ENCODE measurements at places on chromosomes 12 and 14.

- no peak for DNase-seq
These were observed 614.1 kb downstream of the SLC16A7 start for GRCh38 chr12:60209933-60210332.

GRCh38 chr14:64973026-64973442, 898 bp upstream of the RAB15 start:
- no peak for DNase-seq

GRCh38 chr14:104682107-104682593, 7.3 kb upstream of the INF2 start:
- DNase-seq: peak; percentile 67

GRCh38 chr12:68850390-68850789, 42.4 kb downstream of the MDM2 start:
- DNase-seq: no peak

- DNase-seq: no peak
These were observed 487.5 kb downstream of the TMEM121 start for GRCh38 chr14:106013879-106014376.

GRCh38 chr12:113482334-113482733, 10.7 kb upstream of the LHX5 start:
- DNase-seq: no peak

DNA sequence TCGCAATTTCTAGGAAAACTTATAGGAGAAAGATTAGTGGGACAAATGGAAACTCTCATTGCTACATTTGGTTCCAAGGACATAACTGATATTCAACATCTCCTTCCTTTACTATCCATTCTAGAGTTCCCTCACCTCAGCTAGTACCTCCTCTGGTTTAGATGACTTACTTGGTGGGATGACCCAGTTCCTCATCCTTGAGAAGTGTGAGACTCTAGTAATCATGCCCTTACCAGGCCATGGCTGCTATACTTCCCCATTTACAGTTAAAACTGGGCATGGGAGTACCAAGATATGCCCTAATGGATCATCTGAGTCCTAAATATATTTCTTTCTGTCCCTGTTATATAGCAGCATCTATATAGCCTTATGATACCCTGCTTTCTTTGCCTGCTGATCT, 58.1 kb downstream of the IFT81 start:
- no peak for DNase-seq

DNA sequence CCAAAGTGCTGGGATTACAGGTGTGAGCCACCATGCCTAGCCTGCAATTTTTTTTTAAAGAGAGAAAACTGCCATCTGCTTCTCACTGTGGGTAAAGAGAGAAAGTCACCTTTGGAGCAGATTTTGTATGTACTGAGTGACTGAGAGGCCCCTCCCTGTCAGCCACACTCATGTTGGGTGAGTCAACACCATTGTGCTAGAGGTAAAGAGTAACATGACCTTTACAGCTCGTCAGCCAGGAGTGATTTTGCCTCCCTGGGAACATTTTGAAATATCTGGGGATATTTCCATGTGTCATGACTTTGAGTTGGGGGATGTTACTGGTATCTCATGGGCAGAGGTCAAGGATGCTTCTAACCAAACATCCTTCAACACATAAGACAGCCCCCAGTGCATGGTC, 115.2 kb downstream of the KSR2 start:
- no peak for DNase-seq

All from HTR-8/SVneo (cell line).